ENCODE measurements at places on chromosomes 1 and 21.

DNA sequence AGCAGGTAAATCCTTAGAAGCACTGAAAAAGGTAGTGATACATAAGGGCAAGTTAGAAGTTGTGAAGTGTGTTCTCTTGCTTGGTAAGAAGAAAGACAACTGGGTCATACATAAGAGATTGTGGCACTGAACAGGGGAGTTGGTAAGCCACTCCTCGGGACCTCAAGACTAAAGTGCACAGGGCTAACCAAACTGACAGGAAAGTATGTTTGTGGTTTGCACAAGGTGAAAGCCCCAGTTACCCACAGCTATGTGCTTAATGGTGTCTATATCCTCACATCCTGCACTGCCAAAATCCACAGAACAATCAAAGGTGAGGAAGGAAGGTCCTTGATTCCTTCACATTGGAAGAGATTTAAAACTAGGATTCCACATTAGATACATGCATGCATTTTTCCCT is 276.5 kb downstream of the DNM3 start:
- DNase-seq: peak; percentile 29

GRCh38 chr1:12063141-12064072 is at the start of gene TNFRSF8:
TSS of gene TNFRSF8 (plus strand) at chr1:12063303. CDS start at chr1:12063599, 296 bp downstream.
- no peak for DNase-seq

DNA sequence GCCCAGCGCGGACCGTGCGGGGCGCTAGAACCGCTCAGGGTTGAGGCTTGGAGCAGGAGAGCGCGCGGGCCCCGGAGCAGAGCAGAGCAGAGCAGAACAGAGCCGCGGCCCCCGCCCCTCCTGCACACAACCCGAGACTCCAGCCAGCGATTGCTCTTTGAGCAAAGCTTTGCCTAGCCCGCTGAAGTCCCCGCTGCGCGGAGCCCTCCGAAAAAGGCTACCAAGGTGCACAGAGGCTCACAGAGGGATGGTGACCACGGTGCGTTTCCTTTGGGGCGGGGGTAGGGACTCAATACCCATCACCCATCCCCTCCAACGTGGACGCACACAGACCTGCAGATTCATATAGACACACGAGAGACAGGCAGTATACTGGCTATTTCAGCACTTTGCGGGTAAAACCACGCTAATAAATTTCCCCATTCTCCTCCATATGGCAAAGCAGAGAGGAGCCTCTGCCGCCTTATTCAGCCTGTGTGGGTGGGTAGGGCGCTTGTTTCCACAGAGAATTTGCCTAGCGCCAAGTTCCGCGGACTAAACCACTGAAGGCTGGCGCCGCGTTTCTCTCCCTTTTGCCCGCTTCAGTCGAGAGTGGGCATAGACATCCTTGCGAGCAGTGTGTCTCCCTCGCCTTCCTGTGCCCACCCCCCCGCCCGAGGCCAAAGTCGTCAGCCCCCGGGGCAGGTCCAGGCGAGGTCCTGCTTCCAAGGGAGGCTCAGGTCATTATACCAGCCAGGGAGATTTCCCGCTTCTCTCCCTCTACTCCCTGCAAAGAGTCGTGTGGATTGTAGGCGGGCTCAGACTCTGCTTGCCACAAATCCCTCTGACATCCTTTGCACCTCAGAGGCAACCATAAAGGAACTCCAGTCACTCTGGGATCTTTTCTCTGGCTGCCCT is 8.5 kb downstream of the HLX start:
- no peak for DNase-seq

- DNase-seq: peak; percentile 29
These were observed 2.2 kb downstream of the RNF19B start for GRCh38 chr1:32962248-32962896.

DNA sequence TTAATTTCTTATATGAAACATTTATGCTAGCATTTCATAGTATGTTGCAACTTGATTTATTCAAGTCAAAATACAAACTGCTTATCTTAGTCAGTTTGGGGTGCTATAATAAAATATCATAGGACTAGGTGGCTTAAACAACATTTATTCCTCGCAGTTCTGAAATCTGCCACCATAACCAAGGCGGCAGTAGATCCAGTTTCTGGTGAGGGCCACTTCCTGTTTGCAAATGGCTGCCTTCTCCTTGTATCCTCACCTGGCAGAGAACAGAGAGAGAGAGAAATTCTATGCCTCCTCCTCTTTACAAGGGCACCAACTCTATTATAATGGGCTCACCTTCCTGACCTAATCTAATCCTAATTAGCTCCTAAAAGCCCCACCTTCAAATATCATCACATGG is 76.1 kb upstream of the RGS2 start:
- DNase-seq: no peak

GRCh38 chr21:45578176-45578801 is 36.0 kb upstream of the SLC19A1 start:
- no peak for DNase-seq

DNA sequence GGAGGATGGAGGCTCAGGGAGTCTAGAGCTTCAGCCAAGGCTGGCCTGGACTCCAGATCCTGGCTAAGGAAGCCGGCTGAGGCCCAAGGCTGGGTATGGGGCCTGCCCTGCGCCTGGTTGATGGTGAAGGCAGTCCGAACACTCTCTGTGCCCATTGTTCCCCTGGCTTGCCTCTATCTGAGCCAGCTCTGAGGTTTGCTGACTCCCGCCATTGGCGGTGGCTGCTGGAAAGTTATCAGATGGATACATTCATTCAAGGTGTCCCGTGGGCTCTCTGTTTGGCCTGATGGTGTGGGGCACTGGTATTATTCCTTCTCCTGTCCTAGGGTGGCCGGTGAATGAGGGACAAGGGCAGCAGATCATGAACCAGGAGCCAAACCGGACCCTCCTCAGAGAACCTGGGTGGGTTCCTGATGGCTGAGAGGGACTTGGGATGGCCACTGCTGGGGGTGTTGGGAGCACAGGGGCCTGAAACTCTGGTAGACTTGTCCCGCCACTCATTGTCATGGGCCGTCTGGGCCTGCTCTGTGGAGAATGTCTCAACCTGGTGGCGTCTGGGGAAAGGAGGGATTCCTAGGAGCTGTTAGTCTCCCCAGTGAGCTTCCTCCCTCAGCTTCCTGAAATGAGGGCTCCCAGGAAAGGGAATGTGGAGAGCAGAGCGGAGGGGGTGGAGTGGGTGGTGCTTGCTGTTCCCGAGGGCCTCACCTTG is 22.2 kb downstream of the SLC26A9 start:
- no peak for DNase-seq

GRCh38 chr1:207051191-207051943 is at the start of gene YOD1:
TSS of gene YOD1 (minus strand) at chr1:207051208. CDS start at chr1:207051030, 178 bp downstream.
- peak; percentile 68 for DNase-seq

- no peak for DNase-seq
These were observed 79.9 kb downstream of the LAMC1 start for GRCh38 chr1:183103147-183103546.

DNA sequence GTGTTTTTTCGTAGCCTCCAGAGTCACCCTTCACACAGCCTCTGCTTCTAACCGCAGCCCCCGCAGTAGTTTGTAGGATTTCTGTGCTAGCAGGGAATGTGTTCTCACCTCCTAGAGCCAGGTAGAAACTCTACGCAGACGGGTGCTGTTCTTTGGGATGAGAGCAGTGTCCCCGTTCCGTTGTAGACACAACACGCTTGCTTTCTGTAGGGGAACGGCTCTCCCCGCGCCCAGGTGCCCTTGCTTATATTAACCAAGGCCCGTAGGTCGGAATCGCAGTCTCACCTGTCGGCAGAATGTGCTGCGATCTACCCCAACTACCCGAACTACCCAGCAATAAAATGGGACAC is 111.8 kb upstream of the NBPF11 start:
- DNase-seq: no peak

DNA sequence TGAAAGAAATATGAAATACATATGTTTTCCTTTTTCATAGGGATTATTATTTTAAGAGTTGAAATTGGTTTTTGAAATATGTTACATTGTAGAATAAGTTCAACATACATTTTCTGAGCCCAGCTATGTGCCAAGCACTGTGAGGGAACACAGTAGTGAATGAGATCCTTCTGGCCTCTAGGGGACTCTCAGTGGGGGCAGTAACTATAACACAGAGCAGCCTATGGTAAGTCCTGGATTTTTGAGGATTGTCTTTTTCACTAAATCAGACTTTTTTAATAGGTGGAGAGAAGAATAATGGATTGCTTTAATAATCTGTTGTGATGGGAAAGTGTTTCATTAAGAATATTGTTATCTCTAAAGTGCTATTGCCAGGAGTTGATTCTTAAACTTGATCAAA is 2.4 kb downstream of the DNAJC6 start:
- DNase-seq: no peak

- DNase-seq: no peak
These were observed 400 bp upstream of the COG2 start for GRCh38 chr1:230641900-230642262.

GRCh38 chr1:2443277-2444137 is 31.1 kb upstream of the PEX10 start:
- no peak for DNase-seq

DNA sequence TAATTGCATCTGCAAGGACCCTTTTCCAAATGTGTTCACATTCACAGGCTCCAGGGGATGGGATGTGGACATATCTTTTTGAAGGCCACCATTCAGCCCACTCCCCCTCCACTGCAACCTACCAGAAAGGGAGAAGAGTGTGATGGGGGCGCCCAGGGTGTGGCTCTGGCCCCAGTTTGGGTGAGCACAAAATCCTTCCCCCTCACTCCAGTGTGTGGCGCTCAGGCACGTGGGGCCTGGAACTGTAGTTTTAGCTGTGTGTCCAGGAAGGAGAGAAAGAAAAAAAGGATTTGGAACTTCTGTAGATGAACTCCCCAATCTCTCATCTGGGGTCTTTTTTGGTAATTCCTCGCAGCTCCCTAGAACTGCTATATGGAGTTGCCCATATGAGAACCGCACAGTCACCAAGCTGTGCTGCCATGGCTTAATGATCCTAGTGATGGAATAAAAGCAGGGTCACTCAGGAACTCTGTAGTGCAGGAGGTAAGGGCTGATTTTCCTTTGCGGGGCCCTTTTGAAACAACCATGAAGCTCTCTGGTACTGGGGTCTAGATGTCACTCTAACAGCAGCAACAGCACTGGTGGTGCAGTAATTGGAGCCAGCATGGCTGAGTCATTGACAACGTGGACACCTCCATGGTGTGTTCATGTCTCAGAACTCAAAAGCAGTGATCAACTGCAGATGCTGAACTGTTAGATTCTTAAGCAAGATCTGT is 17.0 kb downstream of the AGT start:
- no peak for DNase-seq

GRCh38 chr1:227939791-227940771 is 7.7 kb downstream of the WNT9A start:
- no peak for DNase-seq

DNA sequence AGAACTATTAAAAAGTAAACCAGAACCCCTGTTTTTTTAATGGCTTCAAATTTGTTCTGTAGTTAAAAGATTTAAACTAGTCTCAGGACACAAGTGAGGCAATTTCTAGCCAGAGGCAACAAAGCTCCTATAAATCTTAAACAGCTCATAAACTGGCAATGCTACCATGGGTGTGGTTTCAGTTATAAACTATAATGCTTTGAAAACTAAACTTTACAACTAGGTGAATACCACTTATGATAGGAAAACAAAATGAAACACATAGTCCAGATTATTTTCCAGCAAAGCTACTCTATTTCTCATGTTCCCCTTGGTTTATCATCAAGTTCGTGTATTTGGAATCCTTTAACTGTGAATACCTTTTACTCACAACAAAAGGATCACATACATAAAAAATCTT is 282.5 kb downstream of the VAV3 start:
- no peak for DNase-seq

DNA sequence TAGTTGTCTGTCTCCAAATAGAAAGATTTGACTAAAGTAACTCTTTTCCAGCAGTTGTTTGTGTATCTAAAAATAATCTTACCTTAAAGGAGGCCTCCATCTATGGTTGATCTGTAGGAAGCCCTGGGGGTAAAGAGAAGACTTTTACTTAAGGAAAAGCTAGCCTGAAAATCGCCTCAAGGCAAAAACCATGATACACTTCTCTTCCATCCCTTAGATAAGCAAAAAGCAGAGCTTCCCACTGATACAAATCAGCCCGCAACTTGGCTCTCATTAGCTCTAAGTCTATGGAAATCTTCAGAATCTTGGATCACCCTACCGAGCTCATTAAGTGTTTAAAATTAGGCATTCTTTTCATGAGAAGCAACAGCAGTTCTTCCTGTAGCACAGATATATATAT is 576.9 kb upstream of the PTBP2 start:
- no peak for DNase-seq

DNA sequence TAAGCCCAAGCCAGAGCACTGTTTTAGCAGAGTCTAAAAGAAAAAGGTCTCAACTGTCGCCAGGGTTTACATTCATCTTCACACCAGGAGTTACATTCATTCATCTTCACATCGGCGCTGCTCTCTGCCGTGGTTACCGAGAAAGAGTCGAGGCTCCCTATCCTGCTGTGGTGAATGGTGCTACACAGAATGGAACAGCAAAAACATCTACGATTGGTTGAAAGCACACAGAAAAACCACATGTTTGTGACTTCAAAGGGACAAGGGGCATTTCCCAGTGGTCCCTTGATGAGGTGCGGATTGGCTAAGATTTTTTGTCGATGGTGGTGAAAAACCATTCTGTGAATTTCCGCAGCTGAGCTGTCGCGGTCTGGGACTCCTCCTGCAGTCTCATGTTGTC is 231.1 kb downstream of the SIPA1L2 start:
- no peak for DNase-seq

- DNase-seq: no peak
These were observed 67.0 kb upstream of the LRRC53 start for GRCh38 chr1:74579425-74579824.

DNA sequence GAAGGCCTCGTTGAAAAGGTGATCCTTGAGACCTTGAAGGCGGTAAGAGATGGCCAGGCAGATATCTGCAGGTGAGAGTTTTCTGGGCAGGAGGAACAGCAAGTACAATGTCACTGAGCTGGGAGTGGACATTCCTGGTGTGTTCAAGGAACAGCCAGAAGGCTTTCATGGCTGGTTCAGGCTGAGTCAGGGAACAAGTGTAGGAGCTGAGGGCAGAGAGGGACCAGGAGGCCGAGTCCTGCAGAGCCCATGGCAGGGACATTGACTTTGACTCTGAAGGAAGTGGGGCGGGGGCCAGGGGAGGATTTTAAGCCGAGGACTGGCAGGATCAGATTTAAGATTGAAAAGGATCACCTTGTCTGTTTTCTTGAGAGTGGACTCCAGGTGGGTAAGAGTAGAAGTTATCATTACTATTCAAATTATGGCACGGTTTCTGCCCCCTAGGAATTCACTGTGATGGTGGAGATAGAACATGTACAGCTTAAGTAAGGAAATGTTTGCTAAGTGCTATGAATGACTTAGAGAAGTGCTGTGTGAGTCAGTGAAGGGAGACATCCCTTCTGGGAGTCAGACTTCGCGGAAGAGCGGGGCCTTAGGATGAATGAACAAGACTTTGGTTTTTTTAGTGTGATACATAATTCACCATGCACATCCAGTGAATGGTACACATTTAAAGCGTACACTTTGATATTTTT is 202.3 kb downstream of the KIF26B start:
- DNase-seq: peak; percentile 78

GRCh38 chr1:93723110-93723509 is 41.5 kb upstream of the BCAR3 start:
- DNase-seq: no peak
